ENCODE measurements at places on chromosomes 4 and X. TPM values are rescaled to one million over a fixed set of nuclear protein-coding genes. Genes with fewer than 3 reads are reported as not detected.
A peak's percentile ranks its signal among the peaks of the same experiment; 100 is the strongest.

CYP2U1 gene
- 27.1 TPM for total RNA-seq

SSX4 gene
- not detected for total RNA-seq

- DNase-seq: no peak
These were observed 47.6 kb downstream of the THOC2 start for GRCh38 chrX:123685232-123685631.

GPR143 gene
- total RNA-seq: not detected

- DNase-seq: no peak
These were observed 23.0 kb downstream of the GAB1 start for GRCh38 chr4:143359644-143360193.

- DNase-seq: no peak
These were observed 3.2 kb upstream of the NFKB1 start for GRCh38 chr4:102497986-102498385.

GRCh38 chr4:6929812-6930464 lies 20.3 kb downstream of the TBC1D14 start:
- DNase-seq: peak; percentile 79

ETNPPL gene
- total RNA-seq: not detected

GRCh38 chrX:53284684-53285447 lies 3.5 kb upstream of the IQSEC2 start:
- DNase-seq: no peak

- DNase-seq: peak; percentile 71
These were observed at the start of gene GRID2 for GRCh38 chr4:92303621-92304027. Gene GRID2, plus strand, starts transcription at chr4:92303966.

- DNase-seq: no peak
These were observed 5.2 kb upstream of the RPGR start for GRCh38 chrX:38332505-38332904.

FMR1NB gene
- total RNA-seq: not detected

RNF128 gene
- 0.72 TPM for total RNA-seq

DNA sequence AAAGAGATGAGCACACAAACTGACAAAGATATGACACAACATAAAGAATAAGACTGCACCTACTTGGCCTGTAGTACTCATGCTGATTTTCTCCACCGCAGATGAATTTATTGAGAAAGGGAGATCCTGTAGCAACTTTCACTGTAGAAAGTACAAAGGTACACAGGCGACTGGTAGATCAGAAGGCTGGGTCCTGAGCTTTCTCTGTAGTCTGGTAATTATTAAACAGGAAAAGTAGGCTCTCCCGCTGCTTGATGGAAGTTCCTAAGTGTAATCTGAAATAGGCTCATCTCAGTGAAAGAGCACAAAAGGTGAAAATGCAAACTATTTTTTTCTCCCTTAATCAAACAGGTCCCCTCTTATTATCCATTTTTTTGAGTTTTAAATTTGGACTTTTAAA lies at the start of gene ADH6:
ADH6 (minus strand) TSS at position 175 of the 400 bp plus-strand sequence; CDS start at position 81, 94 bp downstream.
- no peak for DNase-seq

- no peak for DNase-seq
These were observed 112.0 kb downstream of the VEGFC start for GRCh38 chr4:176680668-176681180.

DNA sequence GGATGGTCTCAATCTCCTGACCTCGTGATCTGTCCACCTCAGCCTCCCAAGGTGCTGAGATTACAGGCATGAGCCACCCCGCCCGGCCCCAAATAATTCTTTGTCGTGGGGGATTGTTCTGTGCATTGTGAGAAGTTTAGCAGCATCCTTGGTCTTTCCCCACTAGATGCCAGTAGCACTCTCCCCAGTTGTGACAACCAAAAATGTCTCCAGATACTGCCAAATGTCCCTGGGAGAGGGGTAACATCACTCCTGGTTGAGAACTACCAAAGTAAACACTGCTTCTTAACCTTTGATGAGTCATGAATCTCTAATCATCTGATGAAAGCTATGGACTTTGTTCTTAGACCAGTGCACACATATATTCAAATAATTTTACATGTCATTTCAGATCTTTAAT lies 90.7 kb upstream of the BRS3 start:
- DNase-seq: no peak

MAP9 gene
- 18.1 TPM for total RNA-seq

DNA sequence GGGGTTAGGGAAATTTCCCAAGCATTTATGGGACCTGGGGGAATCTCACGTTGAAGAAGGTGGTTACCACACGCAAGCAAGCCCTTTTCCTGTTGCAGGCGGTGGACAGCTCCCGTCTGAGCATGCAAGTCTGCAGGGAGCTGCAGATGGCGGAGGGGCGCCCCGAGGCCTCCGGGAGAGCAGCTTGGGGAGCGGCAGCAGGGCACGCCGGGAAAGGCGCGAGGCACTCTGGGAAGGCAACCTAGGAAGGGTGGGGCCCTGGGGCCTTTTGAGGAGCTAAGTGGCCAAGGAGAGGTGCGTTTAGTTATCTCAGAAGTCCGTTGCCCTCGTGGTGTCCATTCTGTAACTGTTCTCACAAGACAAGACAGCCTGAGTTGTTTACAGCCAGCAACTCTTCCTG lies 57.0 kb upstream of the SLC25A4 start:
- no peak for DNase-seq

DNA sequence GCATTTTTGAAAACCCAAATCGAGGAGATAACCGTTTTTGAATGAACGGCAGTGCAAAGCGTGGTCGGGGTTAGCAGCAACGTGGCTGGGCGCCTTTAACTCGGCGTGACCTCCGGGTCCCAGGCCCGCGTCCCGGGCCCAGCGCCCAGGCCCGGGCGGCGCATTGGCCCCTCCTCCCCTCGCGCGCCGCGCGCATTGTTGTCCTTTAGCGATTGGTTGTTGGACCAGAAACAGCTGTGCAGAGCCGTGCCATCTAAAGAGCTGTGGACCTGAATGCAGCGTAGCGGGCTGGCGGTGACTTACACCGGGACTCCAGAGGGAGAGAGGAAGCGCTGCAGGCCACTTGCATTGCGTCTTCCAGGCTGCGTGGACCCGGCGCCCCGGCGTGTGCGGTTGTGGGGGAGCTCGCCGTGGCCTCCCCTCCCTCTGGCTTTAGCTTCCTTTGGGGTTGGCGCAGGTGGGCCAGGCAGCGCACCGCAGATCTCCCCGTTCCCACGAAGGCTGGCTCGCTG lies at the start of gene STOX2:
STOX2 (plus strand) TSS at position 227 of the 512 bp plus-strand sequence. CDS start 1,484 bp downstream, outside the sequence.
- peak; percentile 80 for DNase-seq

- DNase-seq: no peak
These were observed 1421.9 kb downstream of the PCDH7 start for GRCh38 chr4:32142075-32142474.

FAM184B gene
- total RNA-seq: under 0.01 TPM

CXCL9 gene
- not detected for total RNA-seq

DNA sequence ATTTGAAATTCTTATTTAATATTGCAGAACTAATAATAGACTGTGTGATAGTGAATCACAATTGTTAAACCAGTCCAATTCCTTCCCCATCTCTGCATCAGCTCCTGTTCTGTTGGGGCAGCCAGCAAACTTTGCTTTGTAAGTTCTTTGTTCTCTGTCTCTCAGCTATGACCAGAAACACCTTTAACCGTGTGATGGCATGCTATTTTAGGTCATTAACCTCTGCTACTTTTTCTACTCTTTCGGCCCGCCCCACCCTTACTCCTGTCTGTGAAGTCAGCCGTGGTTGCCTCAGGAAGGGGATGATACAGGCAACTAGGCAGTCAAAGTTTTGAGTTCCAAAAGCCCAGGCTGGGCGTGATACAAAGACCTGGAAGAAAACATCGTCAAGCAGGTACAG lies 51.3 kb upstream of the EGFL6 start:
- no peak for DNase-seq

DNA sequence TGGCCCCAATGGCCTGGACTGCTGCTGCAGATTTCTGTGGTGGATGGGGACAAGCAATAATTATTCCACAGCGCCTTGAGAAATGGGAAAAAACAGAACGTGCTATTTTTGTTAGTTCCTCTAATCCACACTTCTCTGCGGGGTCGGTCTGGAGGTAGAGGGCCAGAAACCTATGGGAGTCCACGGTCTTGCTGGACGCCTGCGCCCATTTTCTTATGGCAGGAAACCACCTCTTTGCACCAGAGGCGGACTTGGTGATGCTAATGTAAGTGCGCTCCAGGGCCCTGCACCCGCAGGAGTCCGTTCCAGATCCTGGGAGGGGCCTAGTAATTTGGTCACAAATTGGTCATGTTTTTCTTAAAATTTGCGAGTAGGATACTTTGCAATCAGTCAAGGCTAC lies 25.9 kb upstream of the CLDN24 start:
- peak; percentile 41 for DNase-seq

DNA sequence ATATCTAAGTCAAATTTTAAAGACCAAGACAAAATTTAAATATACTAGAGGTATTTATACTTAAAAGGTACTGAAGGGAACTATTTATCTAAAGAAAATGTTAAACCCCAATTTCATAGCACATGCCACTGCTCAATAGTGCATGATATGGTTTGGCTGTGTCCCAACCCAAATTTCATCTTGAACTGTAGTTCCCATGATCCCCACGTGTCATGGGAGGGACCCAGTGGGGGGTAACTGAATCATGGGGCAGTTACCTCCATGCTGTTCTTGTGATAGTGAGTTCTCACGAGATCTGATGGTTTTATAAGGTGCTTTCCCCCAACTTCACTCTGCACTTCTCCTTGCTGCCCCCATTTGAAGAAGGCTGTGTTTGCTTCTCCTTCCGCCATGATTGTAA lies 32.3 kb downstream of the MAML3 start:
- DNase-seq: no peak

GRCh38 chr4:119540249-119540648 lies 88.4 kb downstream of the PDE5A start:
- no peak for DNase-seq

GRCh38 chr4:30610361-30610760 lies 109.8 kb upstream of the PCDH7 start:
- no peak for DNase-seq

DNA sequence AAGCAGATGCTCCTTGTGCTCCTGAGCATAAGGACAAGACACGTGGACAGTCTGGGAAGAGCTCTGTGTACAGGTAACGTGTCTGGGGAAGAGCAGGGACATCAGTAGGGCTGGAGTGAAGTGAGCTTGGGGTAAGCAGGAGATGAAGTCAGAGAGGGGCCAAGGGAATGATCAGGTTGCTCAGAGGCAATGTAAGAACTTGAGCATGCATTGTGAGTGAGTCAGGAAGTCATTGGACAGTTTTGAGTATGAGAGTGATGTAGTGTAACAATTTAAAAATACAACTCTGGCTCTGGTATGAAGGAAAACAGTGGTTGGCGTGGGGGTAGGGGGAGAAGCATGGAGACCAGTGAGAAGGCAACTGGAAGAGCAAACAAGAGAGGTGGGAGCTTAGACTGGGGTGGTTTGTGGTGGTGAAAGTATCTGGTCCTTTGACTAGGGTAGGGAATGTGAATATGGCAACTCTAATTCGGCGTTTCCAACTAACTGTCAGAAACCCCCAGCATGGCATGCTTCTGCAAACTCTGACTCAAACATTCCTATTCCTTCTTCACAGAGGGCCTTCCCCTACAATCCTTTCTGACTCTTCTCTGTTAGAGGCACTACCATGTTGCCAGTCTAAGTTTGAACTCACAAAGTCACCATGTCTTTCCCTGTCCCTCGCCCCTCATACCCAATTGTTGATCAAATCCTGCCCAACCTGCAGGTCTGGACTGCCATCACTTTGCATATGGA lies 57.2 kb downstream of the STBD1 start:
- DNase-seq: no peak
